ENCODE measurements at places on chromosomes 7 and 10.

- DNase-seq, result no peak
These were observed 410.5 kb downstream of the PAXIP1 start for GRCh38 chr7:154592388-154592787.

DNA sequence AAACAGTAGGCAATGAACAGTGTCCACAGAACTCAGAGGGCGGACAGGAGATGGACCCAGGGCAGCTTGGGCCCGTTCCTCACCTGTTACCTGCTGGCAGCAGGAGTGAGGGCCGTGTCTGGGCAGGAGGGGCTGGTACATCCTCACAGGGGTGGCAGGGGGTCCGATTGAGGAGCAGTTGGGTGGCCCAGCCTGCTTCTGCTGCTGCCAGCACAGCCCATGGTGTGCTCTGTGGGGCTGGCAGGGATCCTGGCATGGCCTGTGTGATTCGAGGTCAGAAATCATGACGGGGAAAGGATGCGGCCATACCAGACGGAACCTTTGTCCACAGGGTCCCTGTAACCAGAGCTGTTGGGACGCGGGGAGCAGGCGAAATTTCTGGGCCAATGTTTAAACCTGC is 49.6 kb downstream of the INPP5A start:
- no peak for DNase-seq

DNA sequence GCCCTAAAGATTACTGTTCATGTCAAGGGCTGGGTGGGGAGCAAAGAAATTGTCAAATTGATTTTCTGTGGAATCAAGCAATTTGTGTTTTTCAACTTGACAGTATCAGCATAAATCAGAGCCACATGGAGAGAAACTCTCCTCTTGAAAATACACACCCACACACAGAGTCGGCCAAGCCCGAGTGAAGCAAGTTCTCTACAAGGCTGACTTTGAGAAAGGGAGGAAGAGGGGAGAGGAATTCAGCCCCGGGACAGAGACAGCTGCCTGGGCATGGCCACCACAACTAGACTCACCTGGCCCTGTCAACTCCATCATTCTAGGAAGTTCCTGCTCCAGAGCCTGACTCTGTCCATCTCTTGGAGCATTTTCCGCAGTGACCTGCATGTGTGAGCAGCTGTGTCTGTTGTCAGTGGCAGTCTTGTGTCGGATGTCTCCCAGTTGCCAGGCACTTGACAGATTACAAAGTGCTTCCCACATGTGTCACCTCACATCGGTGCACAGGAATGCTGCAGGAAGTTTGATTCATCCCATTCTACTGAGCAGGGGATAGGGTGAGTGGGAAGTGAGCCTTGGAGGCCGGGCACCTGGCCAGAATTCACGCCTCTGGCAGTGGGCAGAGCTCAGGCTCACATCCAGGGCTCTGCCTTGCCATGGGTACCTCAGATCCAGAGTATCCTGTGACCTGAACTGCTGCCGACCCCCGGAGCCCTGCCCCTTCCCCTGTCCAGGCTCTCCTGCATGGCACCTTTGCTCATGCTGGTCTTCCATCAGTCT is 37.9 kb downstream of the ADAM12 start:
- no peak for DNase-seq

DNA sequence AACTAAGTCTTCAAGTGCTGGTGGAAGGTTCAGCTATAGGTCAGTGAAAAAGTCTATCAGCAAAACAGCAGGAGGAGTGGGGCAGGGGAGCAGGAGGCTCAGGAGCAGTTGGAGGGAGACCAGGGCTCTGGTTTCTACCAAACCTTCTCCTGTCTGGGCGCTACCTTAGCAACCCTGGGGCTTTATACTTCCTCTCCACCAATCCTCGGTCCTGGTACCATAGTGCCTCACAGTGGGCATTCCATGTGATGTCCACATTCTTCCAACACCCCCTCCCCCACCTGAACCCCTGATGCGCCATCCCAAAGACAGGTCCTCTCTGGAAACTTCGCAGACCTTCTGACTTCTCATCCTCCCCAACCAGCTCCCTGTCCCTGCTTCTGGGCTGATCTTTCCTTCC is 25.3 kb upstream of the ACSM6 start:
- DNase-seq, result no peak

- DNase-seq, result no peak
These were observed 364.0 kb downstream of the REEP3 start for GRCh38 chr10:63885156-63885555.

DNA sequence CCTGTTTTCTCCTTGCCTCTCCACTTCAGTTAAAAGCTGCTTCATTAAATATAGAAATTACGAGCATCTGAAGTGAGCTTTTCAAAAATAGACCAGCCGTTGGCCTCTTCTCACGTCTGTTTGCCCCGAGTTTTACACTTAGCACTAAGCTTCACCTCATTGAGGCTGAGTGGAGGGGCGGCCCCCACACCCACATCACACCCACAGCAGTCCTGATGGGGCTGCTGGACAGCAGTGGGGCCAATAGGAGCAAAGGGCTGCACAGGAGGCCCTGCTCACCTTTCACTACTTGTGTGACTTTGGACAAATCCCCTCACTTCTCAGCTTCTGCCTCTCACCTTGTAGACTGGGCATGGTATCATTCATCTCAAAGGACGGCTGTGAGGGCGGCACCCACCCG is 677.8 kb downstream of the SDK1 start:
- DNase-seq, result no peak

GRCh38 chr7:117385363-117386109 is 41.8 kb downstream of the ASZ1 start:
- DNase-seq, result no peak

GRCh38 chr10:31906039-31906438 is 22.6 kb downstream of the ARHGAP12 start:
- no peak for DNase-seq

DNA sequence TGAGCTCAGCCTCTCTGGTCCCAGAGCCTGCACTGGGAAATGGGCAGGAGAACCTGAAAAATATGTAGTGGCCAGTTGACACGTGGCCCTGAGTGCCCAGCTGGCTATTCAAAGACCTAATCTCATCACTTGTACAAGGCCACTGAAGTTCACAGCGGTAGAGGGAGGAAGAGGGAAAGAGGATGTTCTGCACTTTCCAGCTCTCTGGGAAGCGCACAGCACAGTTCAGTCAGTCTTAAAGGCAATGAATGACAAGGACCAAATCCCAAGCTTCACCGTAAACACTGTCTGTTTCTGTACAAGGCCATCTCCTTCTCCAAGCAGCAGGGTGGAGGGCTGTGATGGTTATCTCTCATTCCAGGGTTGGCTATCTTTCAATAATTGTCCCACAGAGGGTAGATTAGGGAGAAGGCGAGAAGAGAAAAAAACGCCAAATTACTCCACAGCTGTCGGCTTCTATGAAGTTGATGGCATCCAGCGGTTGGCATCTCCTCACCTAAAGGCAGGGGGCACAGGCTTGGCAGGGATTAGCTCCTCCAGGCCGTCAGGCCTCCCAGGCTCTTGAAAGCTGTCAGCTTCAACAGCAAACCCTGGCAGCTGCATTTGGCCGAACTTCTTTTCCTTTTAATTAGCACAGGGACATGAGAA is 10.6 kb downstream of the SFMBT2 start:
- DNase-seq, result no peak

DNA sequence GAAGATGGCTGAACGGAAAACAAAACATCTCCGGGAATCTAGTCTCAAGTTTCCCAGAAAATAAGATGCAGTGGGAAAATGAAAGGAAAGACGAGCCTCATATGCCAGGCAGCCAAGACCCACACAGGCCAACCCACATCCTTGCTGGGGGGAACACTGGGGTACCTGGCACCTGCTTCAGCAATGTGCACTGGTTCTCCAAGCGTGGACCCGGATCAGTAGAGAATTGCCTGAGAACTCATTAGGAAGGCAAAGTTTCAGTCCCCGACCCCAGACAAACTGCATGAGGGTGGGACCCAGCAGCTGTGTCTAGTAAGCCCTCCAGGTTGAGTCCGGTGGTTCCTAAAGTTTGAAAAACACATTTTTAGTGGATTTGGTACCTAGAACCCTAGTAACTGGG is 18.4 kb downstream of the FAM53B start:
- no peak for DNase-seq

DNA sequence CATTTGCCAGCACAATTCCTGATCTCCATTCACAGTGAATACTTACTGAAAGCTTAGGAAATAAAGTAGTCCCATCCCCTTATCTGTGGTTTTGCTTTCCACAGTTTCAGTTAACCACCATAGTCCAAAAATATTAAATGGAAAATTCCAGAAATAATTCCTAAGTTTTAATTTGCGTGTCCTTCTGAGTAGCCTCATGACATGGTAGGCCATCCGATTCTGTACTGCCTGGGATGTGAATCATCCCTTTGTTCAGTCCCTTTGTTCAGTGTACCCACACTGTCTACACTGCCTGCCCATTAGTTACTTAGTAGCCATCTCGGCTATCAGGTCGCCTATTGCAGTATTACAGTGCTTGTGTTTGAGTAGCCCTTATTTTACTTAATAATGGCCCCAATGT is 14.2 kb downstream of the RAB11FIP2 start:
- no peak for DNase-seq

DNA sequence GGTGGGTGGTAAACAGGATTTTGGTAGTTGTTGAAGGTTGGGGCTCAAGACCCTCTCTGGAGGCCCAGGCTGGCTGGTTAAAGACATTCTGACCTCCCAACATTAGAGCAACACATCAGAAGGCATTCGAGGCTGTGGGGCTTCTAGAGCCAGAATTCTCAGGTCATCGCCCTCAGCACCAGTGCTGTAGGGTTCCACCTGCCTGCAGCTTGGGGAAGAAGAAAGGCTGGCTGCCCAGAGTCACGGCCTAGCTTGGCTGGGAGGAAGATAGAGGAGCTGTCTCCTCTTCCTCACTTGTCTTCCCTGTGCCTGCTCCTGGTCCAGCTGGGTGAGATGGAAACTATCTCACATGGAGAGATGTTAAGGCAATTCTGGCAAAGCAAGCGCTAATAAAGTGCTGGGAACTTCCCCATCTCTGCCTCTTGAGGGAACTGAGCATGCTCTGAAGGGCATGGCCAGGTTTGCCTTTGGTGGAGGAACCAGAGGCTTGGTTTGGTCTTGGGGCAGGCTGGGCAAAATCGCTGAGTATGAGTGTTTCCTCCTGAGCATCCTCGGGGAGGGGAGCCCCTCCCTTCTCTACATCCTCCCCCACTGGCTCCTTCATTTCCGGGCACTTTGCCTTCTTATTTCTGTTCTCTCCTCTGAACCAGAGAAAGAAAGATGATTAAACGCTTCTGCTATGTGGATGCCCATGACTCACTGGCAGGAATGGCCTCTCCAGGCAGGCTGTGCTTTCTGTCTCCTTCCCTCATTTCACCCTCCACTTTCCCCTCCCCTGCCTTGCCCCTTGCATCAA is 509.0 kb upstream of the PODXL start:
- no peak for DNase-seq

DNA sequence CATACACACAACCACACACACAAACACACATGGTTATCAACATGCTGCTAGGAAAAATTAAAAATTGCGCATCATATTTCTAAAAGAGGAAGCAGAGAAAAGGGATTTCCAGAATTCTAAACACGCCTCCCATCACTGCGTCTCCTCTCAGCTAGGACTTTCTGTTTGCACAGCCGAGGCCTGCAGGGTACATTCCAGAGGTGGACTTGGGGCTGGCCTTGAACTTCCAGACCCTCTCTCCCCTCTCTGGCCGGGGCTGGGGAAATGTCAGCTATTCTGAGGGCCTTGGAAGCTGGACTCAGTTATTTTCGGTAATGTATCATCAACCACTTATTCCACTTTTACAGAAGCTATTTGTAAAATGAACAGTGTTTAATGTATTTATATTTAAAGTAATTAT is 168.7 kb downstream of the GALNT17 start:
- no peak for DNase-seq

GRCh38 chr10:28111712-28112111 is 112.8 kb upstream of the ODAD2 start:
- no peak for DNase-seq

DNA sequence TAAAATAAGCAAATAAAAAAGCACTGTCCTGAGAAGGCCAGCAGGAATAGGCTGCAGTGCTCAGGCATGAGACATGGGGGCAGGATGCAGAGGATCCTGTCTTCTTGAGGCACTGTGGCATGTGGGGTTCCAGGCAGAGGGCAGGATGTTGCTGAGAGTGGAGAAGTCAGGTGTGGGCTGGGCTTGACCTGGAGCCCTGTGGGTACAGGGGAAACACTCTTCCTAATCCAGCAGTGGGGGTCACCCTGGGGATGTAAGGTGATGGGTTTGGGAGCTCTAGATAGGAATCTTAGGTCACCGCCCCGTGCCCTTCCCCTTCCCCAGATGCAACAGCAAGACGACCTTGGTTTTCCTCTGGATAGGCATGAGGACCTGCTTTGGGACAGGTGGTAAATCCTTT is 13.6 kb downstream of the SUMF2 start:
- DNase-seq, result no peak

- DNase-seq, result no peak
These were observed 17.6 kb downstream of the RSU1 start for GRCh38 chr10:16799621-16800020.

DNA sequence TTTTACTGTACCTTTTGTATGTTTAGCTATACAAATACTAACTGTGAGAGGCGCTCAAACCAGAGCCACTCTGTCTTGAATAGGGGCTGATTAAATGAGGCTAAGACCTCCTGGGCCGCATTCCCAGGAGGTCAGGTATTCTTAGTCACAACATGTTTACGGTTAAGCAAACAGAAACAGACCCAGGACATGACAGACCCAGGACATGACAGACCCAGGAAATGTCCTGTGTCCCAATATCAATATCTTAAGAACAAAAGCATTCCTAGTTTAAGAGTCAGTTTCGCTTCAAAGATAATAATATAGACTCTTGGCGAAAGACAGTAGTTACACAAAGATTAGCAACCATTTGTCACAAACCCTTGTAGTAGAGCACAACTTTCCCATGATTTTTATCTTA is 304.5 kb downstream of the CCSER2 start:
- no peak for DNase-seq

DNA sequence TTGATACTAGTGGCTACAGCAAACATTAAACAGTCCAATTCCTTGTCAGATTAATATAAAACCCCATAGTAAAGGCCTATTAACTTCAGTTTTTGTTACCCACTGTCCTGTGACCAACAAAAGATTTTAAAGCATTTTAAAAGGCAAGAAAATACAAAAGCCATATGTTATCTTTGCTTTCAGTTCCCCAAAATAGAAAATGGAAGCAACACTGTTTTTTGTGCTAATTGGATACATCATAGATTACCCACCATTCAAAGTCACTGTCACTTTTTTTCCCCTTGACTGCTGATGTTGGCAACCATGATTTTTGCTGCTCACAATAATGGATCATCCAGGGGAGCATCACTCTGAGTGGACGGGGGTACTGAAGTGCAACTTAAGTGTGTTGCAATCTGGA is 52.4 kb upstream of the TMEM140 start:
- no peak for DNase-seq

GRCh38 chr10:18233775-18234174 is 93.6 kb downstream of the CACNB2 start:
- no peak for DNase-seq
